ENCODE measurements at places on chromosomes 1 and 21. TPM values are rescaled to one million over a fixed set of nuclear protein-coding genes. Genes with fewer than 3 reads are reported as not detected.

RSPH1 gene
- total RNA-seq, result 0.20 TPM

KCNA2 gene
- total RNA-seq, result 0.10 TPM

VWA1 gene
- total RNA-seq, result 82.0 TPM

GPR25 gene
- total RNA-seq, result not detected

PRRX1 gene
- total RNA-seq, result 0.09 TPM

NEGR1 gene
- 0.02 TPM for total RNA-seq

C1orf185 gene
- not detected for total RNA-seq

GRCh38 chr1:228445490-228445842 lies 28.8 kb upstream of the TRIM17 start:
- H3K4me3 ChIP-seq, result no peak overlapping the region
- no peaks in the 10 kb centered on the region for H3K36me3 ChIP-seq
- H3K27me3 ChIP-seq, result peaks cover 22% of the 10 kb centered on the region
- H3K27ac ChIP-seq, result no peak overlapping the region
- H3K4me1 ChIP-seq, result no peaks in the 10 kb centered on the region
- DNase-seq, result no peak

DNA sequence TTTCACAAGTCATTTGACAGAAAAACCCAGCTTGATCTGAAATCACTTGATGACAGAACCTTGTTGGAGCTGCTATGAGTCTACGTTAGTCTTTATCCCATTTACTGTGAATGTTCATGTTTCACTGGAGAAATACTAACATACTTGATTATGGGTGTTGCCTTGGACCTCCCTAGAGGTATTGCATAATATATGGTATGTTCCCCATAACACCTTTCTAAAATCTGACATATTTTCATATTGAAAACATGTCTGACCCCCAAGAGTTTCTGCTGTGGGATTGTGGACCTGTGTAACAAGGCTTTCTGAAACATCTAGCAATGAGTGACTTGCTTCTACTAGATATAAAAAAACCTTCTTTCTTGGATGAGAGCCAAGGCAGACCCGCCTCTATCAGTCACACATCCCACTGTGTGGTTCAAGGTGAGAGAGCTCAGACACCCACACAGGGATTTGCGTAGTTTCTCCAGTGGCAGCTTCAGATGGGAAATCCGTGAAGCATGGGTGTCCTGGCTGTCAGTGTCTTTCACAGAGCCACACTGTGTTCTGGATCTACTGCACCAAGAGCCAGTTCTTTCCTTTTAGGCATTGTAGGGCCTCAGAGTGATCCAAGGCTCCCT lies 4.6 kb downstream of the NENF start:
- no peaks in the 10 kb centered on the region for H3K4me1 ChIP-seq
- no peak overlapping the region for H3K27ac ChIP-seq
- H3K27me3 ChIP-seq, result no peaks in the 10 kb centered on the region
- no peak overlapping the region for H3K4me3 ChIP-seq

GRCh38 chr1:175254190-175254589 lies 61.6 kb upstream of the KIAA0040 start:
- H3K36me3 ChIP-seq, result no peaks in the 10 kb centered on the region
- H3K4me1 ChIP-seq, result no peaks in the 10 kb centered on the region
- no peak overlapping the region for H3K27ac ChIP-seq
- H3K27me3 ChIP-seq, result no peaks in the 10 kb centered on the region
- no peak for DNase-seq
- H3K4me3 ChIP-seq, result no peak overlapping the region

DNA sequence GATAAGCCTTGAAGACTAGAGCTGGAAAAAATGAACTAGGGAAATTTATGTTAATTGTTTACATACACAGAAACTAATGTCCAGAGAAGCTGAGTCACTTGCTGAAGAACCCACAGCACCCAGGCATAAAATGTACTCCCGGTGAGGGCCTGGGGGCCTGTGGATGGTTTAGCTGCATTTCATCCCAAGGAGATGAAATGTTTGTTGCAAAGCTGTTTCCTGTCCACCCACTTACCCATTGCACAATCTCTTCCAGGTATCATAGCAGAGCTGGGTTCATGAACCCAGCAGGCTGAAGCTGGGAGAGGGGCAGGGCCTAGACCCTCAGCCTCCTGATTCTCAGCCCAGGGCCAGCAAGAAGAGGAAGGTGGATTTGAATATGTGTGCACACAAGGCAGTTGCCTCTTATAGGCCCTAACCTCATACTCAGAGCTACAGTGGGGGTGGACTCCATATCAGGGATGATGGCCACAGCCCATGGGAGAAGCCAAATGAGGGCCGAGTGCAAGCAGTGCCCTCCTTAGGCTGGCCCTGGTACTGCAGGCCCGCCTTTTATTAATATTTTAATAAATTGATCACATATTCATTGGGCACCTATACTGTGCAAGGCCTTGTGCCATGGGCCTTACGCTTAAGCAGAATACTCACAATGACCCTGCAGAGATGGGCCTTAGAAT lies 110.8 kb downstream of the LACTBL1 start:
- no peaks in the 10 kb centered on the region for H3K4me1 ChIP-seq
- DNase-seq, result no peak
- H3K36me3 ChIP-seq, result no peaks in the 10 kb centered on the region
- H3K27ac ChIP-seq, result no peak overlapping the region
- H3K27me3 ChIP-seq, result no peaks in the 10 kb centered on the region
- H3K4me3 ChIP-seq, result no peak overlapping the region

GRCh38 chr21:15552914-15553494 lies 176.8 kb upstream of the USP25 start:
- H3K36me3 ChIP-seq, result no peaks in the 10 kb centered on the region
- H3K27me3 ChIP-seq, result no peaks in the 10 kb centered on the region
- H3K4me1 ChIP-seq, result no peaks in the 10 kb centered on the region
- H3K4me3 ChIP-seq, result no peak overlapping the region
- no peak for DNase-seq
- H3K27ac ChIP-seq, result no peak overlapping the region

DNA sequence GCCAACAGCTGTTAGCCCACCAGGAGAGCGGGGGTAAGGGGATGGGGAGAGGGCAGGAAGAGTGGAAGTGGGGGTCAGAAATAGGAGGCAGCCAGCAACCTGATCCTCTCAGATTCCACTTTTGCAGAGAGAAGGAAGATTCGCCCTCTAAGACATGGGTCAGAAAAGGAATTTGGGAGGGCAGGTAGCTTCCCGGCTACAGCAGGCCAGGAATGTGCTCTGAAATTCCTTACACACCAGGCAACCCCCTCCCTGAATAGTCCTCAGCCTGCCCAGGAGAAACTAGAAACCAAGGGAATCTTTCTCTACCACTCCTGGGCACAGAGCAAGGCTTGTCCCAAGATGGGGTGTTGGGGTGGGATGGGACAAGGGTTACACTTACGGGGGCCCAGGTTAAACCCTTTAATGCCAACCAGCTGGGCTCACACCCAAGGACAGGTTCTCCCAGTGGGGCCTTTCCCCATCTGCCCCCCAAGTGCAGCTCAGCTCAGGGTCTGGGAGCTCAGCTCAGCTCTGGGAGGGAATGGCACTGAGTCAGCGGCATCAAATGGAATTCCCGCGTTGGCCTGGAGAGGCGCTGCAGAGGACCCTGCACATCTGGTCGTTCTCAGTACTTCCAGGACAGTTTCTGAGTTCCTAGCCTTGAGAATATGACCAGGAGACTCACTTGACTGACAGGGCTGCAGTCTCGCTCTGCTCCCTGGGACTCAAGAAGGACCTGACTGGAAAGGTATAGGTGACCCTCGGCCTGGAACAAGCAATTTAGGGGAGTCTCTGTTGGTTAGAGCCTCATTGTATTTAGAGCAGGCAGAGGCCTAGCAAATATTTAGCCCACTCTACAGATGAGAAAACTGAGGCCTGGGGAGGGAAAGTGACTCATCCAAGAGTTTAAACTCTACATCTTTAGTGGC lies 761 bp downstream of the TNNT2 start:
- no peaks in the 10 kb centered on the region for H3K4me1 ChIP-seq
- DNase-seq, result no peak
- no peaks in the 10 kb centered on the region for H3K27me3 ChIP-seq
- H3K36me3 ChIP-seq, result no peaks in the 10 kb centered on the region

- H3K4me3 ChIP-seq, result no peak overlapping the region
- no peaks in the 10 kb centered on the region for H3K27me3 ChIP-seq
- H3K36me3 ChIP-seq, result no peaks in the 10 kb centered on the region
These were observed 90.0 kb downstream of the NOS1AP start for GRCh38 chr1:162159515-162159914.

DNA sequence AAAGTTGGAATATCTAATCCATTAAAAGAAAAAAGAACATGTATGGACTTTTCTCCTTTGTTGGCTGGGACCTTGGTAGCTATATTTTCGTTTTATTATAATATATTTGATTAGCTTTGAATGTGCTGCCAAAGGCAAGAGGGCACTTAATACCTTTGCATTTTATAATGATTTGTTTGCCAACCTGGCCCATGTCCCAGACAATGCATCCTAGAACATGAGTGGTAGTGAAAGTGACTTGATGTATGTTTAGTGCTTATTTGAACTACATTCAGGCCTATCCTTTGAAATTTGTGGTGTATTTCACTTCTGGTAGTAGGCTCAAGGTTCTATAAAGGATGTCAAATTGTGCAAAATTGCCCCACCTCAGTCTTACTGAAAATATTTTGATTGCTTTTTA lies 25.9 kb downstream of the CACHD1 start:
- H3K4me1 ChIP-seq, result no peaks in the 10 kb centered on the region
- DNase-seq, result no peak
- no peaks in the 10 kb centered on the region for H3K36me3 ChIP-seq

DNA sequence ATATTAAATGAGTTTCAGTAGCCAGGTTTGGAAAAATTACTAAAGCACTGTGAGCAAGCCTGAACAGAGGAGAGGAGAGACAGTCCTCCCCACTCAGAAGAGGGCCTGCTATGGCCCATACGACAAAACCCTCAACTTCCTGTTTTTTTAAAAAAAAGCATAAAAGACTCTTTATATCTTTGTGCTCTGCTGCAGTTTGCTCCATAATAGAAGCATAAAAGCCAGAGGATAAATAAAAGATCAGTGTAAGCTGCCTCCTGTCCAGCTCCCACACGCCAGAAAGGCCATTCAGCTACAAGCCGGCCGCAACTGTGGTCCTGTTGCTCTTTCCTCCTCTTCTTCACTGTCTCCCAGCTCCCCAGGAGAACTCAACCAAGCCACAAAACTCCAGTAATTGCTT lies 37.8 kb downstream of the NID1 start:
- DNase-seq, result no peak
- H3K27ac ChIP-seq, result no peak overlapping the region
- H3K36me3 ChIP-seq, result no peaks in the 10 kb centered on the region
- no peaks in the 10 kb centered on the region for H3K27me3 ChIP-seq
- H3K4me1 ChIP-seq, result no peaks in the 10 kb centered on the region

DNA sequence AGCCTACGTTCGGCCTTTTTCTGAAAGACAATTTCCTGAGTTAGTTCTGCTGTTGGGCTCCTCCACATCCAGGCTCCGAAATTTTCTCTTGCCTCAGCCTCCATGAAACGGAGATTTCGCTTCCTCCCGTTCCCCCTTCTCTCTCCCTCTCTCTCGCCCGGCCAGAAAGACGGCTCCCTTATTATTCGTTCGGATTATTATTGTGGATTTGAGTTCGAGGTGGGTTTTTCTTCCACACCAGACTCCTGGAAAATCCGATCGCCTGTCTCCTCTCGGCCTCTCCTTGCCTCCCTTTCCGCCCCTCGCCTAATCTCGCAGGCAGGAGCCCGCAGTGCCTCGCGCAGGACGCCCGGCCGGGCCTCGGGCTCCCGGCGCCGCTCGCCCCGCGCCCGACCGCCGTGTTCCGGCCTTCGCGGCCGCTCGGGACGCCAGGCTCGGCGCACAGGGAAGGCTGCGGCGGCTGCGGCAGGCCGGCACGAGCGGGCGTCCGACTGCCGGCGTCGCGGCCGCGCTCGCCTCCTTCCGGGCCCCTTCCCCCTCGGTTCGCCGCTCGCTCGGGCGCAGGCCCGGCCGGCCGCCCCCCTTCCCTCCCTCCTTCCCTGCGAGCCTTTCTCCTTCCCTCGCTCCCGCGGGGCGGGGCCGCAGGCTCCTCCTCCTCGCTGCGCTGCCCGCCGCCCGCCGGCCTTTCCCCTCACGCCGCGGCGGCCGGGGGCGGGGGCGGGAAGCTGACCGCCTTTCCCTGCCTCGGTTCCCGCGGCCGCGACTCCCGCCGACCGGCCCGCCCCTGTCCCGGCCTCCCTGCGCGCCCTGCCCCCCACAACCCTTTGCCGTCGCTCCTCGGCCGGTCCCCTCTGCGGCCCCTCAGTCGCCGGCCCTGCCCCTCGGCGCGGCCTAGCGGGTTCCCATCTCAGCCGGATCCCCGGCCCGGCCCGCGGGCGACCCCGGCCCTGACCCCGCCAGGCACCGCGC lies at the start of gene ARHGEF11:
Gene ARHGEF11, minus strand, starts transcription at position 493 of the 969 bp plus-strand sequence. CDS start 1,412 bp downstream, outside the sequence.
- no peaks in the 10 kb centered on the region for H3K36me3 ChIP-seq
- no peaks in the 10 kb centered on the region for H3K27me3 ChIP-seq
- H3K27ac ChIP-seq, result peak within 1 kb of the TSS; percentile 85
- H3K4me3 ChIP-seq, result peak within 1 kb of the TSS; percentile 68
- H3K4me1 ChIP-seq, result peaks cover 30% of the 10 kb centered on the region

DNA sequence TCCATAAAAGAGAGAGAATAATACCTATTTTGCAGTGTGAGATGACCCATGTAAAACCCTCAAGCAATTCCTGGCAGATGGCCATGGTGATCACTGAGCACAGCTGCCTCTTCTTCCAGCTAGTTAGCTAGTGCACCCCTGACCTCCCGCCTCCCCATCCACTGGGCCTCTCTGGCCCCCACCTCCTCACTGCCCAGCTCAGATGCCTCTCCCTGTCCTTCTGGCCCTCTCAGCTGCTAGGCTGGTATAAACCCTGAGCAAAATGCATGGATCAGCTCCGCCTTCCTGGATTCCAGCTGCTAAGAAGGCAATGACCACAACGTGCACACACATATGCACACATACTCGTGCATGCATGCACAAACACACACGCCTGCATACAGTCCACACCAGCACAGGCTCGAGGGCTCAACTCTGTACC lies 117.2 kb downstream of the DMRTB1 start:
- no peak overlapping the region for H3K27ac ChIP-seq
- DNase-seq, result no peak

DNA sequence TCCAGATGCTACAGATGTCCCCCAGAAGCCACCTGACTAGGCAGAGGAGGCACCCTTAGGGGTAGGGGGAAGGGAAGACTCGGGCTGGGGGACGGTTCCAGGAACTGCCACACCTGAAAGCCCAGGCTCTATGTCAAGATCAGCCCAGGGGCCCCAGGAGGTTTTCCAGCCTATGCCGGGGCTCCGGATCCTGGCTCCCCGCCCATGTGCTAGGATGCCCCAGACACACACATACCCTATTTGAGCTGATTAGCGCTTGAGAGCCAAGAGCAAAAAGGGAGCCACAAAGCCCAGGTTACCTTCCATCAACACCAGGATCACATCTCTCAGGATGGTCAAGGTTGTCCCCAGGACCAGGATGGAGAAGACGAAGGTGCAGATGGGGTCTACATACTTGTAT lies 4.5 kb downstream of the SLC30A2 start:
- no peaks in the 10 kb centered on the region for H3K36me3 ChIP-seq
- no peak overlapping the region for H3K27ac ChIP-seq
- DNase-seq, result no peak
- no peaks in the 10 kb centered on the region for H3K4me1 ChIP-seq

DNA sequence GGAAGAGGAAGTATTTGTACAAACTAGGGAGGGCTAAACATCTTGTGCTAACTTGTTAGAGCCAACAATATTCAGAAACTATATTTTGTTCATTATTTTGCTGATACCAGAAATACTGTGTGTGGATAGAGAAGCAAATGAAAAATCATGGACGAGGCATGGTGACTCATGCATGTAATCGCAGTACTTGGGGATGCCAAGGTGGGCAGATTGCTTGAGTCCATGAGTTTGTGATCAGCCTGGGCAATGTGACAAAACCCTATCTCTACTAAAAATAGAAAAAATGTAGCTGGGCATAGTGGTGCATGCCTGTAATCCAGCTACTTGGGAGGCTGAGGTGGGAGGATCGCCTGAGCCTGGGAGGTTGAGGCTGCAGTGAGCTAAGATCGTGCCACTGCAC lies 13.4 kb downstream of the LRRC41 start:
- no peaks in the 10 kb centered on the region for H3K27me3 ChIP-seq
- H3K36me3 ChIP-seq, result peaks cover 31% of the 10 kb centered on the region
- DNase-seq, result no peak
- no peak overlapping the region for H3K27ac ChIP-seq
- H3K4me1 ChIP-seq, result no peaks in the 10 kb centered on the region
- H3K4me3 ChIP-seq, result no peak overlapping the region
